HS-5 (cell line): ENCODE measurements at places on chromosomes 16 and 17.

DNA sequence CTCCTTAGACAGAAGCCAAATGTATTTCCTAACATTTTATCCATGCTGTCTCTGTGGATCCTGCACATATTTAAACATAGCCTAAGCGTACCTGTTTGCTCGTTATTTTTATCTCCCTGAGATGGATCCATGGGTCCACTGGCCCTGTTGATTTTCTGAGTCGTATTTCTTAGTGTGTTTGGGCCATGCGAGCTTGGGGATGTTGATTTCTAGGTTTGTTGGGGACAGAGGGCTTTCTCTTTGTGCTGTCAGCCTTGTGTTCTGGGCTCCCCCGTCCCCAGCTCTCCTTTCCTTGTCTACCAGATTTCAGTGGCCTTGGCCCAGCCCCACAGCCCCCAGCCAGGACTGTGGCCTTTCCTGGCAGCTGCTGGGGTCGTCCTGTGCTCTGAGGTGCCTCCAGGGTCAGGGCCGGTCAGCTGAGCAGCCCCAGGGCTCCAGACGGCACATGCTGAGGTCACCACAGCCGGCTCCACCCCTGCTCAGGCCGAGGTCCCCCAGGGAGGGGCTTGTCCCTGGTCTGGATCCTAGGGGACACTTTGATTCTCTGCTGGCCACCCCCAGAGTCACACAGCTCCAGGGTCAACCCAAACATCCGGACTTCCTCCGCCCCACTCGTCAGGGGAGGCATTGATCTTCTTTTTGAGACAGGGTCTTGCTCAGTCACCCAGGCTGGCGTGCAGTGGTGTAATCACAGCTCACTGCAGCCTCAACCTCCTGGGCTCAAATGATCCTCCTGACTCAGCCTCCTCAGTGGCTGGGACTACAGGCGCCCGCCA is 4.4 kb downstream of the SSTR5 start:
- no peak for DNase-seq

DNA sequence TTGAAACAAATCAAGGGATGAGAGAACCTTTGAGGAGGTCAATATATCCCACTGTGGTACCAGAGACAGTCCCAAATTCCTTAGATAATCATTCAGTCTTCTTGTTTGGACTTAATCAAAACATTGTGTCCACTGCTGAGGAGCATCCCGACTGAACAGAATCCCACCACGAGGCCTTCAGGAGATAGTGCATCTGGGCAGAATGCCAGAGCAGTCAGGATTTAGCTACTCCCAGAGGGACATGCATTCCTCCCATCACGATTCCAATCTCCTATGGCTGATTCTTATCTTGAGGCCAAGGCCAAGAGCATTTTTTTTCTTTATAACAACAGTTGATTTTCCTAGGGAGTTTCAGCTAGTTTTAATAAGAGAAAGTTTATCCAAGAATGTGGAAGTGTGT is 87.4 kb upstream of the COX10 start:
- no peak for DNase-seq

DNA sequence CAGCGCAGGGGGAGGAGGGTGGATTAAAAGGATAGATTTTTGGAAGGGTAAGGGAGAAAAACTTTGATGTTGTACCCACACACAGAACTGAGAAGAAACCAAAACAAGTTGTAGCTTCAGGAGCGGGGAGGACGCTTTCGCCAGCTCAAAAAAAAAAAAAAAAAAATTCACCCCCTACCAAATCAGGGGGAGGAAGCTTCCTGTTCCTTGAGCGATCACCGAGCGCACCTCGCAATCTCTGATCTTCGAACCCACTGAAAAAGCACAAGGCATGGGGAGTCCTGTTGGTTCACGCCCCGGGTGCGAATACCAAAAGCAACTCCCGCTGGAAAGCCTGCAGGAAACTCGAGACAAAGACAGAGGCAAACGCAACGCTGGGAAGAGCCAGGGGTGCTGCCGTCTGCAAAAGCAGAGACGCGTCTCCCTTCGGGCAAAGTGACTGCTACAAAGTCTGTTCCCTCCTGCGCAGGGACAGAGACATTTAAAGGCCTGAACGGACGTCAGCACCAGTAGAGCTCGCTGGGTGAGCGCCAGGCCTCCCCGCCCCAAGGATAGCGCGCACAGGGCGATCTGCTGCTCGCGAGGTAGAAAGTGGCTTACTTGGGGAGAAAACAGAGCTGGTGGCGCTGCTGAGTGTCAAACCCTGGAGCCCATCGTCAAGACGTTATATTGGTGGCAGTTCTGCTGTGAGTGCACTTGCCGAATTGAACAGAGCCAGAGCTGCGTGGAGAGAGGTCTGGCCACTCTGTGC is 190.4 kb downstream of the USP22 start:
- no peak for DNase-seq

DNA sequence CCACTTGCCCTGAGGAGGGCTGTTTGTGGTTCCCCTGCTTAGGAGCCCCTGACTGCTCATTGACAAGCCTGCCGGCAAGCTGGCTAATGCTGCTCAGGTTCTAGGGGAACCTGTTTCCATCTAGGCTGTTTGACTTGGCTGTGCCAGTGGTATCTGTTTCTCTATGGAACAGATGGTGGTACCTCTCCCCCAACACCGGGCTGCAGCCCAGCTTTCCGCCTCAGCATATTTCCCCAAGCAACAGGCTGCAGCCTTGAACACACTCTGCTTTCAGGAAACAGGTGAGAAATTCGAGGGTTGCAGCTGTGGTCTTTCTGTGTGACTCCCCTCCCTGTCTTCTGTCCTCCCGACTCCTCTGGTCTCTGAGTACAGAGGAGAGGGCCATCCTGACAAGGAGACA is 132.3 kb downstream of the TMEM132E start:
- DNase-seq: no peak

- no peak for DNase-seq
These were observed 15.8 kb downstream of the WDR45B start for GRCh38 chr17:82632451-82632850.

- no peak for DNase-seq
These were observed 271.8 kb downstream of the CPPED1 start for GRCh38 chr16:12531937-12532336.
